ENCODE measurements at places on chromosomes 1 and 21.
A peak's percentile ranks its signal among the peaks of the same experiment; 100 is the strongest.

DNA sequence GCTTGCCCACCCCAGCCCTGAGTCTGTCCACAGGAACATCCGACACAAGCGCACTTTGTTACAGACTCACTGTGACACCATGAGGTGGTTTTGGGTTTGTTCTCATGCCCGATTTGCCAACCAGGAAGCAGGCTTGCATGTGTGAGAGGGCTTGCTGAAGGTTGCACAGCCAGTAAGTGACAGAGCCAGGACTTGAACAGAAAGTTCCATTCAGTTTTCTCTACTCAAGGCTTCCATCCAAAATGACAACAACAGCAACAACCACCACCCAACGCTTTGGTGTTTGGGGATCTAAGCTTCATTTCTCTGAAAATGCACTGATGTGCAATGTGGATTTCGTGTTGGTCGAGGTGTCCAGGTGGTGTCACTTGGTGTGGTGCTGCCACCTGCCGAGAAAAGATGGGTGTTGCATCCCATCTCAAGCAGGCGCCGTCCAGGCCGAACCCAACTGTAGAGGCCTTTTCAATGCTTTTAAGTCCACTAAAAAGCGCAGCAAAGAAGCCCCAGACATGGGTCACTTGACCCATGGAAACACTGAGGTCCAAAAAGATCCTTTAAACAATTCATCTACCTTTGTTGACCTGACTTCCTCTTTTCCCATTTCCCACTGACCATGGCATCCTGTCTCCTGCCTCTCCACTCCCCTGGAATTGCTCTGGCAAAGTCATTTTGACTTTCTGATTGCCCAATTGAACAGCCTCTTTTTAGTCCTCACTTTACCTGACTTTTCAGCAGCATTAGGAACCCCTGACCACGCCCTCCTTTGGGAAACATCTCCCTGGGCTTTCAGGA, 12.2 kb downstream of the CITED4 start:
- peak; percentile 55 for DNase-seq

GRCh38 chr21:45803618-45804340, 160.3 kb downstream of the PCBP3 start:
- no peak for DNase-seq

DNA sequence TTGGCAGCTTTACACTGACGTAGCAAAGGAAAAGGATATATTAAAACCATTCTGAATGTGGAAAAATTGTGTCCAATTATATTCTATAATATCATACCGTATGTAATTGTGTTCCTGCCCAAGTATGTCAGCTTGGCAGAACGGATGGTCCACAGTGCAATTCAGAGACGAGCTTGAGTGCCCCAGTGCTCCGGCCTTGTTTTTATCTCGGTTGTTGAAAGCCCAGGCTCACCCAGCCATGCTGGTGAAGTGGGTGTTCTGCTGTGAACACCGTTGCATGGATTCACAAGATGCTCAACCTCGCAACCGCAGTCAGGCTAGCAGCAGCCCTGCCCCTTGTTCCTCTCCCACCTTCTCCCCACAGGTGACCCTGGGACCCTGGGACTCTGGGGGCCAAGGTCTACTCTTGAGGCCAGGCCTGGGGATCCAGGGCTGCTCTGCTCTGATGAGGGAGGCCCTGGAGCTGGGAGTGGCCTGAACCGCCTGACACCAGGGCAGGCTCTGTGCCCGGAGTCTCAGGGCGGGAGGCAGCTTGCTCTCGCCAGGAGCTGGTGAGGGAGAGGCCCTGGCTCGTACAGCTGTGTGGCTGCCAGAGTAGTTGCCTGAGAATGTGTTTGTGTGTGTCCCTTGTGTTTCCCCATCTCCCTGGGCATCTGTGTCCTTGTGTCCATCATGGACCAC, 11.2 kb downstream of the PTPRF start:
- DNase-seq, result no peak

- DNase-seq, result no peak
These were observed 3.2 kb upstream of the CRYBG2 start for GRCh38 chr1:26357121-26357602.

GRCh38 chr1:99476058-99476457, 169.9 kb upstream of the PALMD start:
- DNase-seq, result no peak

Data from right kidney (tissue), 9 donors.